Cardiac septum (tissue), 1 donor: ENCODE measurements at places on chromosomes 2 and 18. TPM values are rescaled to one million over a fixed set of nuclear protein-coding genes. Genes with fewer than 3 reads are reported as not detected.

The CCDC68 gene
- total RNA-seq = 4.1 TPM

The MFSD6 gene
- total RNA-seq = 14.4 TPM

The LIMS4 gene
- total RNA-seq = 4.5 TPM

The CERKL gene
- total RNA-seq = 0.11 TPM

The C1QL2 gene
- not detected for total RNA-seq

The GPAT2 gene
- total RNA-seq = 6.6 TPM

The SPP2 gene
- total RNA-seq = not detected

The ARHGAP25 gene
- 5.2 TPM for total RNA-seq

The GDF7 gene
- 0.94 TPM for total RNA-seq

The SEPTIN10 gene
- total RNA-seq = 57.4 TPM

The UGT1A10 gene
- not detected for total RNA-seq

The CAVIN2 gene
- total RNA-seq = 145 TPM

The KIAA2012 gene
- not detected for total RNA-seq

The RPRM gene
- not detected for total RNA-seq

The DPP10 gene
- total RNA-seq = 0.13 TPM

The LYPD6 gene
- 0.16 TPM for total RNA-seq

The PRSS56 gene
- not detected for total RNA-seq

The REEP1 gene
- 21.7 TPM for total RNA-seq

The ANKMY1 gene
- 8.2 TPM for total RNA-seq

The TTN gene
- 4,176 TPM for total RNA-seq

The ALPP gene
- not detected for total RNA-seq

The MEP1B gene
- 0.13 TPM for total RNA-seq

The IL1B gene
- 0.48 TPM for total RNA-seq
